ENCODE measurements at places on chromosomes 5 and 9.
A peak's percentile ranks its signal among the peaks of the same experiment; 100 is the strongest.

- DNase-seq = no peak
Observed at GRCh38 chr5:103393101-103393754, 134.7 kb downstream of the MACIR start.

GRCh38 chr9:82797534-82797933 lies 265.4 kb downstream of the RASEF start:
- no peak for DNase-seq

DNA sequence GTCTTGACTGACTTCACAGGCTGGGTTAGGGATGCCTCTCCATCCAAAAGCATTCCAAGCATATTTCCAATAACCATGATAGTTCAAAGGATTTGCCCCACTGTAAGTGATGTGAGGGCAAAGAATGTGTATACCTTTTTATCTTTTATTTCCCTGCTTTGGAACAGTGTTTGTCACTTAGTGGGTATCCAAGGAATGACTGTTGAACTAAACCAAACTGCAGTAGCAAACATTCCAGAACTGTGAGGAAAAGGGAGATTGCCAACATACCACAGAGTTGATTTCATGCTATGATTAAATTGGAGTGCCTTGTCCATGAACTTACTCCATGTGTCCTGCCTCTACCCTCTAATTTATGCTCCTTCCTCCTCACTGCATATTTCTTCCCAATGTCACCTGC lies 400.0 kb downstream of the KIAA0825 start:
- no peak for DNase-seq

- no peak for DNase-seq
Observed at GRCh38 chr5:81884871-81885270, 87.0 kb upstream of the ATG10 start.

- no peak for DNase-seq
Observed at GRCh38 chr5:177368869-177369644, 11.3 kb downstream of the RGS14 start.

GRCh38 chr5:102931085-102931725 lies 176.1 kb downstream of the PAM start:
- no peak for DNase-seq

GRCh38 chr9:95224376-95225019 lies 93.0 kb downstream of the FANCC start:
- no peak for DNase-seq

GRCh38 chr5:5418764-5419163 lies 3.7 kb upstream of the ICE1 start:
- no peak for DNase-seq

GRCh38 chr5:76594107-76594506 lies 29.1 kb downstream of the F2RL2 start:
- no peak for DNase-seq

DNA sequence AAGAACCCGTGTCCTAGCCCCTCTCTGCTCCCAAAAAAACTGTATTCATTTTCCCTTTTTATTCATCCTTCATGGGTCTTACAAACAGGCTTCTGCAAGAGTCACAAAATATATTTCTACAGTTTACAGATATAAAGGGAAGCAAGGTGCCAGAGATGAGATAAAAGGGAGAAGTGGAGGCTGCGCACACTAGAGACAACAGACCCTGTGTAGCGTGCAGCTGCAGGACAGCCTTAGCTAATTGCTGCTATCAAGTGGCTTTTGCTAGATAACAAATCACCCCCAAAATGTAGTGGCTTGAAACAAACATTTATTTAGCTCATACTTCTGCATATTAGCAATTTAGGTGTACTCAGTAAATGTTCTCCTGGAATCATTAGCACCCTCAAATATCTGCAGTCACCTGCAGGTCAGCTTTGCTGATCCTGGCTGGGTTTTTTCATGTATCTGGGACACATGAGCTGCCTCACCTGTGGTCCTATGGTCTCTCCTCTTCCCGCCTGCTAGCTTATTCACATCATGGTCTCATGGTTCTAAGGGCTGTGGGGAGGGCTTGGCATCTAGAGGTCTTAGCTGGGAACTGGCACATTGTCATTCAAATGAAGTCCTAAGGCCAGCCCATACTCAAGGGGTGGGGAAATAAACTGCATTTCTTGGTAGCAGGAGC lies 29.4 kb downstream of the ARHGEF37 start:
- no peak for DNase-seq

GRCh38 chr5:22985446-22985845 lies 132.3 kb upstream of the CDH12 start:
- DNase-seq = no peak

GRCh38 chr9:113148781-113149510 lies 1.9 kb upstream of the SLC31A2 start:
- no peak for DNase-seq

- DNase-seq = peak; percentile 75
Observed at GRCh38 chr5:173331956-173332479, 3.8 kb upstream of the STC2 start.

DNA sequence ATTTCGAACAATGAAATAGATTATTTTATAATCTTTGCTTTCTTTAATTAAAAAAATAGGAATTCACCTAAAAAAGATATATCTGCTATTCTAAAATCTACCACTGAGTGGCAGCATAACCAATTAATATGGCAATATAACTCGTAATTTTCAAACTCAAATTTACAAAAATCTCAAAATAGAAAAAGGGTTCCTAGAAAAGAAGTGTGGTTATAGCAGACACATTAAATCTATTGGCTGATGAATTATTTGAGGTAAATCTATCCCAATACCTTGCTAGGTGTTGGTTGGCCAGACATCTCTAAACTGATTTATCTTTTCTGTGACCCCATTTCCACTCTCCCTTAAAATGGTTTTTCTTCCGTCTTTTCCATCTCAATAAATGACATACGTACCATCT lies 30.2 kb upstream of the NRG2 start:
- no peak for DNase-seq

GRCh38 chr9:18699764-18700163 lies 225.8 kb downstream of the ADAMTSL1 start:
- DNase-seq = no peak

- DNase-seq = no peak
Observed at GRCh38 chr5:109700516-109701153, 10.9 kb downstream of the MAN2A1 start.

DNA sequence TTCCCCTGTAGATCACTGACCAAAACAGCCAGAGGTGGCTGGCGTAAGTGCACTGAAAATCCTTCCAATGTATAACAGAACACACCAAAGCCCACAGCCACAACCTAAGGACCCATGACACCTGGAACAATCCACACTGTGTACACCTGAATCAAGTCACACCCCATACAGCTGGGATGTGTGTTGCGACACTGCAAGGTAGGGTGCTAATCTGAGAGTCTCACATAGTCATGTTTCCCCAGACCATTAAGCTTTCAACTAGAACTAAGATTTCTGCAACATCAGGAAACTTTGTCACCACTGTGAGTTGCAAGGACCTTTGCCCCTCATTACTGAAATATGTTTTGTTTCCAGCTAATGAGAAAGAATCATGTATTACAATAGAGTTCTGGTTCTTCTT lies 59.4 kb downstream of the MED27 start:
- DNase-seq = no peak

DNA sequence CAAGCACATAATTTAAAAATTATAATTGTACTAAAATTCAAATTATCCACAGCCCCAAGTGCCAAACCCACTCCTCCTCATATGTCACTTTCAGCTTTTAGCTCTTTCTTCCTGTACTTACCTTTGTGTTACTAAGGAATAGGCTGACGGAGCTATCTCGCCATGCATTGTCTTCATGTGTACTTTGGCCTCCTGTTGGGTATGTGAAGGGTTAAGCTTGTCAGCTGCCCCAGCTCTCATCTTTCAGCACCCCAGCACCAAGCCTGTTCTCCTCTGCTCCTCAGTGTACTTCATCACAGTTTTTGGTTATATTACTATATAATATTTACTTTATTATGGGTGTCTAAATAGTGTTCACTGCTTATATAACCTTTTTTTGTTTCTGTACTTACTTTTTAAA lies 46.2 kb downstream of the OSTF1 start:
- DNase-seq = no peak

DNA sequence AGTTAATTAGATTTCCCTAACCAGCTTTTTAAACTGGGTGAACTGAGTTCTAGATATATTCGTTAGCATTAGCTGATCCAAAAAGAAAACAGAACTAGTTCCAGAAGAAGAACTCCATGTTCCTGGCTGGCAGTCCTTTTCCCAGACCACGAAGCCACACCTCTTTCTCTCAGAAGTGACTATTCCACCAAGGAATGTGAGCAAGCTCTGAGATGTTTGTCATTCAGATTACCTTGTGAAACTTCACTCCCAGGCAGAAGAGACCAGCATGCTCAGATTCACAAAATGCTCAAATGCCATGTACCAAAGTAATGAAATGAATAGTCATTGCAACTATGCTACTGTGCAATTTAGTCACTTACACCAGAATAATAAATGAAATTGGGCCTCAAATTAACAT lies 4.4 kb upstream of the SSBP2 start:
- DNase-seq = no peak

- DNase-seq = no peak
Observed at GRCh38 chr5:72167804-72168203, 60.5 kb downstream of the MAP1B start.

- no peak for DNase-seq
Observed at GRCh38 chr9:37032713-37033112, 1.4 kb downstream of the PAX5 start.

- no peak for DNase-seq
Observed at GRCh38 chr5:65190328-65191053, 291.2 kb downstream of the ADAMTS6 start.

DNA sequence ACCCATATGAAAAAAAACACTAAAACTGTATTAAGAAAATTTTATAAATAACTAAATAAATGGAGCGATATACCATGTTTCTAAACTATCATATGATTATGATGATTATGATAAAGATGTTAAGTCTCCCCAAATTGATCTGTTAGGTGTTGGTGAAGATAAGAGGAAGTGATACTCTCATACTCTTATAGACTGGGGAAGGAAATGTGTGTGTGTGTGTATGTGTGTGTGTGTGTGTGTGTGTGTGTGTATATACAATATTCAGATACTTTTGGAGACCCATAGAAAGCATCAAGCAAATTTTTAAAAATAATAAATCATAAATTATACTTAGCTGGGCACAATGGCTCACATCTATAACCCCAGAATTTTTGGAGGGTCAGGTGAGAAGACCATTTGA lies 62.9 kb downstream of the TMEM232 start:
- no peak for DNase-seq

DNA sequence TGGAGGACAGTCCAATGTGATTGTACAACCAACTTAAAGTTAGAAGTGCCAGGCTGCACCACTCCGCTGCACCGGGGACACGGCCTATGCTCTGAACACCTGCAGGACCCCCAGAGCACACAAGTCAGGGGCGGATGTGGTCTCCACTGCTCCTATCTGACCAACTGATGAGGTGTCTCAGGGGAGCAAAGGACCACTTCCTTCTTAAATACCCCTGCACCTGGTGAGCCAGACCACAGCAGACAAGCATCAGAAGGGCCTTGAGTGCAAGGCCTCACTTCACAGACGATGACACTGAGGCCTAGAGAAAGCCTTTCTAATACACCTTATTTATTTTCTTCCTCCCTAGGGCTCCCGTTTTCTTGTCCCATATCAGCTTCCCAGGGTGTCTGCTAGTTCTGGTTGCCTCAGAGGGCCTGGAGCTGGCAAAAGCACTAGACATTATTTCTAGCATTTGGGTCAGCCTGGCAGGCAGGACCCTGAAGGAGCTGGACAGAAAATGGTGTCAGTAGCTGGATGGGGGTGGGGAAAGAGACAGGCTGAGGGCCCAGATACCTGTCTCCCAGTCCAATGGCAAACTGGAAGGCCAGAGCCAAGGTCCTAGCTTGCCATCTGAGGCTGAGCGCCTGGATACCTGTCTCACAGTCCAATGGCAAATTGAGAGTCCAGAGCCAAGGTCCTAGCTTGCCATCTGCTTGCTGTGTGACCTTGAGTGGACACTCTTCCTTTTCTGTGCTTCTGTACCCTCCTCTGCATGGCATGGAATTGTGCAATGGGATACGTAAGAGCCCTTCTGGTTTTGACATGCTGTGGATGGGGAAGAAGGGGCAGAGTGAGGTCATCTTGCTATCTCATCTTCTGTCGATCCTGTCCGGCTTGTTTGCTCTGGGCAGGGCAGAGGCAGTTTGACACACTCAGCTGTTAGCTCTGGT lies 9.0 kb downstream of the CCDC69 start:
- no peak for DNase-seq

DNA sequence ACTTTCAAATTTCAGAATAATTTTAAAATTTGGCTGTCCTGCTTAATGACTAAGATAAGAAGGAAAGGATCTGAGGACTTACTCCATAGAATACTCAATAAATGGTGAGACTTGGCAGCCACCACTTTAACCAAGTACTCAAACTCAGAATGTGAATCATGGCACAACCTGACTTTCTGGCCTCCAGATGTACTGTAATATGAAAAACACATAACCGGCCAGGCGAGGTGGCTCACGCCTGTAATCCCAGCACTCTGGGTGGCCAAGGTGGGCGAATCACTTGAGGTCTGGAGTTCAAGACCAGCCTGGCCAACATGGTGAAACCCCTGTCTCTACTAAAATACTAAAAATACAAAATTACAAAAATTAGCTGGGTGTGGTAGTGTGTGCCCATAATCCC lies 10.0 kb upstream of the MARCHF6 start:
- no peak for DNase-seq

- DNase-seq = no peak
Observed at GRCh38 chr9:129822898-129823541, 916 bp downstream of the TOR1A start.

DNA sequence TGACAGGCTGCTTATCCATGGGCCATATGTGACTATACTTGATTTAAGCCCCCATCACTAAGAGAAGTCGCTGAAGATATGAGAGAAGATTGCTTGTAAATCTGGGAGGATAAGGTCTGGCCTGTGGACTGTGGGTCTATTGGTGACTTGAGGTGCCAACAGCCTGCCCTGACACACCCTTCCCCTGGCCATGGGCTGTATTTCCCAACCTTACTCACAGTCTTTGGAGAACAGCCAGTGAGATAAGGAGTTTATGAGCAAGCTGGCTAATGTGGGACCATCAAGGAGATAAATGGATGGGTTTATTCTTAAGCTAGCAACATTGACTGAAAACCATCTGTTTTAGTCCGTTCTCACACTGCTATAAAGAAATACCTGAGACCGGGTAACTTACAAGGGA lies 231.3 kb downstream of the ZSWIM6 start:
- no peak for DNase-seq

- DNase-seq = no peak
Observed at GRCh38 chr5:6435356-6435755, 13.3 kb upstream of the UBE2QL1 start.

- peak; percentile 49 for DNase-seq
Observed at GRCh38 chr5:10563110-10563944, 543 bp upstream of the ANKRD33B start.

DNA sequence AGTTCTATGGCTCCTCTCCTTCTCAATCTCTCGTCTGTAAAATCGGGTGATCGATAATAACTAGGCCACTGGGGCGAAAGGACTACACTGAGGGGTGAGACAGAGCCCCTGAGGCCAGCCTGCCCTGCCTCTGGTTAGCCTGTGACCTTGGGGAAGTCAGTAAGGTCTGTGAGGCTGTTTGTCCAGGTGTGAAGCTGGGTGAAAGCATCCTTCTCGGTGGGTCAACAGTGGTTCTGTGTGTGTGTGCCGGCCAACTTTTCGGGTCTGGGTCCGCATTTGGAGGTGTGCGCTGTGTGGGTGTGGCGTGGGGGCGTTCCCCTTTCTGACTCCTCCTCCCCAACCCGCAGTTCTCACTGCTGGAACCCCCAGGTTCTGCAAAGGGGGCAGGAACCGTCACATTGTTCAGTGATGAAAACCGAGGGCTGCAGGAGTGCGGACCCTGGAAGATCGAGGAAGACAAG lies 5.0 kb upstream of the RNF44 start:
- peak; percentile 60 for DNase-seq

GRCh38 chr9:15509931-15510788 lies 610 bp downstream of the PSIP1 start:
- DNase-seq = peak; percentile 65
